ENCODE measurements at places on chromosomes 7 and 10.

GRCh38 chr7:82624337-82624736 is 180.8 kb upstream of the CACNA2D1 start:
- DNase-seq, result no peak

DNA sequence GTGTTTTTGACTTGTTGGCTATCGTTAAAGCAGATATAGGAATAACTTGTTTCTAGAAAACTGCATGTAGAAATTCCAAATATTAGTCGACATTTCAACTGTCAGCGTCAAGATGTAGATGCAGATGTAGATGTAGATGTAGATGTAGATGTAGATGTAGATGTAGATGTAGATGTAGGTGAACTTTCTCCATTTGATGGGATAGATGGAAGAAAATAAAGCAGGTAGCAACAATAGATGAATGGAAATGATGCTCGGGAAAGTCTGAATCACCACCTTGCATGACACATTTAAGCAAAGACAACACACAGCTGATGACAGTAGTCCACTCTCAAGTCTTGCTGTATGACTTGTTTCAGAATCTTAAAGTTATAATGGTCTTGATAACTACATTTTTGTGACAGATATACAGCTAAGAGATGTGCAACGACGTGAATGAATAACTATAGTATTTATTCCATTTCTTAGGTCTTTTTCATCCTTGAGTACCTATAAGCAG is 53.5 kb downstream of the SND1 start:
- DNase-seq, result no peak

- no peak for DNase-seq
These were observed 609.0 kb downstream of the SDK1 start for GRCh38 chr7:3910054-3910453.

GRCh38 chr10:511849-512191 is 177.6 kb downstream of the DIP2C start:
- DNase-seq, result no peak

GRCh38 chr7:26409661-26410547 is 118.2 kb downstream of the SNX10 start:
- DNase-seq, result no peak

- no peak for DNase-seq
These were observed 8.1 kb upstream of the POLD2 start for GRCh38 chr7:44131173-44132029.

- DNase-seq, result no peak
These were observed 42.9 kb downstream of the CD36 start for GRCh38 chr7:80681272-80681885.

DNA sequence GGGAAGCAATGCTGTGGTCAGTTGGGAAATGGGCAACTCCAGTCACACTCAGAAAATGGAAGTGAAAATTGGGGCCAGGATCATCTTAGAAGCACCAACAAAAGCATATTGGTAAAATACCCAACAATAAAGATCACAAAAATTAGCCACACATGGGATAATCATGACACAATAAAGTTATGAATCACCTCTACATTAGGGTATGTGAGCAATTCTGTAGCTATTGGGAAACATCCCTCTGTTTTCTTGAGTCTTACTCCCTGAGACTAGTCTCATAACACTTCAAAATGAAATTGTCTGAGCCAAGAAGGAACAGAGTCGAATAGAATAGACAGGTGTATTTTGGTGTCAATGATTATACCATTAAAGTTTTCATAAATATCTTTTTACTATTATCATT is 178.3 kb downstream of the DYNC1I1 start:
- DNase-seq, result no peak

GRCh38 chr10:11505639-11506038 is 105.8 kb downstream of the USP6NL start:
- no peak for DNase-seq

GRCh38 chr10:107548301-107548700 is 383.8 kb upstream of the SORCS1 start:
- DNase-seq, result no peak

DNA sequence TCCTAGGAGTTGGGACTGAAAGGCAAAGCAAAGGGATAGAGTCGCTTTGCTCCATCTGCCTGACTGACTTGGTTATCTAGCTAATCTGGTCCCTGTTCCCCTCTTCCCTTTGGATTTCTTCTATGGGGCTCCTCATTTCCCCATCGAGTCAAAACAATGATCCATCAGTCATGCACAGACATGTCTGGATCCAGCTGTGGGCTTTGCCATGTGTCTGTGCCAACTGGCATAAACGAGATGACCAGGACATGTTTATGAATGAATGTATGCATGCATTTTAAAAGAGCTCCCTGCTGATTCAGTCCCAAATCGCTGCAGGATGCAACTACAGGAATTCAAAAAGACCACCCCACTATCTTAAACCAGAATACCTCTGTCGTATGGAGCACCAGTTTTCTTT is 122.0 kb downstream of the ARL4A start:
- DNase-seq, result no peak

DNA sequence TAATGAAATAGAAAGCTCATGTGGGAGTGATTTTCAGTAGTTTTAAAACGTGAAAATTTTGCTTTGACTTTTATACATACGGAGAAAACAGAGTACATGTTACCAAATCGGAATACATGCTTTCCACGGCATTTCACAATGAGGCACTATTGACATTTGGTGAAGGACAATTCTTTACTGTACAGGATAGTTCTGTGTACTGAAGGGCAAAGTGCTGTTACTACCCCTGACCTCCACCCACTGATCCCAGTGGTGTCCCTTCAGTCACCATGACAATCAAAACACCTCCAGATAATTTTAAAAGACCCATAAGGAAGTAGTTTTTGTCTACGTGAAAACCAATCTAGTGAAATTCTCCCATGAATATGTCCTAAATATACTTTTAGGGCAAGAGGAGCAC is 33.1 kb upstream of the ANK3 start:
- DNase-seq, result no peak

GRCh38 chr10:125238682-125239081 is 78.3 kb upstream of the CTBP2 start:
- no peak for DNase-seq

DNA sequence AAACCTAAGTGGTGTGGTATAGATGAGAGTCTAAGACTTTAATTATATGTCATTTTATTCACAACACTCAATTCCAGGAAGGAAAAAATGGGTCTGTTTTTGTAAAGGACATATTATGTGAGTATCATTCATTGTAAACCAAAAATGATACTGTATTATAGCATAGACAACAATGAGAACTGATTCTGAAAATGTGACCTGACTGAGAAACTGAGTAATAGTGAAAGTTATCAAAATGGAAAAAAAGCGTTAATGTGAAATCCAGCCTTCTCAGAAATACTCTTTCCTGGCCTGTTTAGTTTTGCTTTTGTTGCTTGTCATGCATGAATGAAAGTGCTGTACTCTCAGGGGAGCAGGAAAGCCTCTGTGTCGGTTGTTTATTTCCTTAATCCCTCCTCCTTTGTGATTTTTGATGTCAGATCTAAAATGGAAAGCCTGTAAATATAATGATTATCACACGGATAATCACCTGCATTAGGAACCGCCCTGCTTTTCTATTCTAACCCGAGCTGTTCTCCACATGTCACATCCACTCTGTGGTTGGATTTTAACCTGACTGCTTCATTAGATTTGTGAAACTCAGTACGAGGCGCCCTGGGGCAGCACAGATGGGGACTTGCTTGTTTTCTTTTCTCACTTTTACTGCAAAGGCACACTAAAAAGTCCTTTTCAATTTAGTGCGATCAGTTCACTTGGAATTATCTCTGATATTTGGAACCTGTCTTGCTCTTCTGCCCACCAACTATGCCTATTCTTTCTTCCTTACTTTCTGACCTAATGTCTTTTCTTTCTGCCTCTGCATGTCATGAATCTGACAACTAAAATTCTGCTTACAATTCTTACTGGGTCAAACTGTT is 240.9 kb upstream of the KAT6B start:
- DNase-seq, result no peak

DNA sequence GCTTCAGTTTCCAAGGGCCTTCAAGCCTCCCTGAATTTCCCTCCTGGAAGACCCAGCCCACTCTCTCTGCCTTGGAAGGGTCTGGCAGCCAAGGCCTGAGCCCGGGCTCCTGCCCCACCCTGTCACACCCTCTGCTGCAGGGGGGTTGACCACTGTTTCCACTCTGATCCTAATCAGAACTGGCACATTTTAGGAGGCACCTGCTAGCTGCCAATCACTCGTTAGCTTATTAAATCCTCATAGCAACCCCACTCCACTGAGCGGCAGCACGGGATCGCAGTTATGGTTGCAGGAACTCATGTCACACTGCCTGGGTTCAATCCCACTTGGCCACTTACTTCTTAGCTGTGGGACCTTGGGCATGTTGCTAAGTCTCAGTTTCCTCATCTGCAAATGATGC is 12.9 kb downstream of the HSPB1 start:
- DNase-seq, result peak; percentile 63

DNA sequence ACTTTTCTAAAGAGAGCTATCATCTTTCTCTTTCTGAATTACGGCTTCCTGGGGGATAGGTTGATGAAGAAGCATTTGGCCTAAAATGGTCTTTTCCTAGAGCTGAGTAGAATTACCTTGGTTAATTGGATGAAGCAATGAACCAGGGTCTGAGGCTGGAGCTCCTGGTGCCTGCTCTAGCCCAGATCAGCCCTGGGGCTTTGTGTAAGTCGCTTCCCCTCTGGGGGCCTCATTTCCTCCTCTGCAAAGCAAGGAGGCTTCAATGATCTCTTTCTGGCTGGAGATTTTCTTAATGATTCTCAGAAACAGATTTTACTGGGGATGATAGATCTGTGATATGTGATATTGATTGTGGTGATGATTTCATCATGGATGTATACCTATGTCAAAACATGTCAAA is 3.5 kb upstream of the CPA2 start:
- no peak for DNase-seq

DNA sequence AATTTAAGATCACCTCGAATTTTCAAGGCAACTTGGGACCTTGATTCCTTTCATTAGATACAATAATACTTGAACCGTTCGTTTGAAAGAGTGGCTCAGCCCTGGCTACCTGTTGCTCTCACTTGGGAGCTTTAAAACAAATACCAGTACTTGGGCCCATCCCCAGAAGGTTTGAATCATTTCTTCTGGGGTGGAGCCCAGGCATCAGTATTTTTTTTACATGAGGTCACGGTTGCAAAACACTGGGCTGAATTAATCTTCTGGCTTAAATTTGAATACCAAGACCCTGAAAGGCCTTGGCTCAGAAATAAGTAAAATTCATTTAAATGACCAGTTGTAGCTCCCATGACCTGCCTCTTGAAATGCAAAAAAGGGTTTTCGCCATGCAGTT is 214.9 kb downstream of the CREB5 start:
- DNase-seq, result no peak

DNA sequence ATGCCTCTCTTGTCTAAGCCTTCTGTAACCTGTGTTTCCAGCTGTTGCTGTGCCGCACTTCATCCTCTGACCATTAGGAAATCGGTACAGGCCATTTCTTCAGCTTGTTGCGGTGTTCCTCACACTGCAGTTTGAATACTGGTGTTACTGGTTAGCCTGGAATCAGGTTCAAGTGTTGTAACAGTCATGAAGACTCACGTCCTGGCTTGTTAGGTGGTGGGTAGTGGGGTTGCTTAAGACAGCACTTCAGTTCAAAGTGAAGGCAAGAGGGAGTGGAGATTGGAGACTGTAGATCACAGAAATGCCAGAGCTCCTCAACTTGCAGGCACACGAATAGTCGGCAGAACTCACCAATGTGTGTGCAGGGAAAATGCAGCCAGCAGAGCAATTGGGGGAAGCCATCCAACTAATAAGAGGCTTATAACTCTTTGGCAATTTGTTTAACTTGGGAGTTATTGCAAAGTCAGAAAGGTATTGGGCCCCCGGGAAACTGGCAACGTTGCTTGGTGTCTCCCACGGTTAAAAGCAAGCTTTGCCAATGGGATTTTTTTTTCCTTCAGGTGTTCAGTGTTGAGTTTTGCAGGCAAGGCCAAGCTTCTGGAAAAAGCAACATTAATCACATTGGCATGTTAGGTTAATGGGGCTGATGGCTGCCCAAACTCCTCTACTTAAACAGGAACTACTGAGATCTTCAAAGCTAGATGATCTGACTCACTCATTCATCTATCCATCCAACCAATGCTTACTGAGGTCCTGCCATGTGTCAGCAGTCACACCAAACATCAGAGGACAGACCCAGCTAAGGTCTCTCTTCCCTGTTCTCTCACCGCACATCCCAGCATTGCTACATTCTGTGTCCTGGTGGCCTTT is 380.9 kb downstream of the GATA3 start:
- DNase-seq, result no peak

DNA sequence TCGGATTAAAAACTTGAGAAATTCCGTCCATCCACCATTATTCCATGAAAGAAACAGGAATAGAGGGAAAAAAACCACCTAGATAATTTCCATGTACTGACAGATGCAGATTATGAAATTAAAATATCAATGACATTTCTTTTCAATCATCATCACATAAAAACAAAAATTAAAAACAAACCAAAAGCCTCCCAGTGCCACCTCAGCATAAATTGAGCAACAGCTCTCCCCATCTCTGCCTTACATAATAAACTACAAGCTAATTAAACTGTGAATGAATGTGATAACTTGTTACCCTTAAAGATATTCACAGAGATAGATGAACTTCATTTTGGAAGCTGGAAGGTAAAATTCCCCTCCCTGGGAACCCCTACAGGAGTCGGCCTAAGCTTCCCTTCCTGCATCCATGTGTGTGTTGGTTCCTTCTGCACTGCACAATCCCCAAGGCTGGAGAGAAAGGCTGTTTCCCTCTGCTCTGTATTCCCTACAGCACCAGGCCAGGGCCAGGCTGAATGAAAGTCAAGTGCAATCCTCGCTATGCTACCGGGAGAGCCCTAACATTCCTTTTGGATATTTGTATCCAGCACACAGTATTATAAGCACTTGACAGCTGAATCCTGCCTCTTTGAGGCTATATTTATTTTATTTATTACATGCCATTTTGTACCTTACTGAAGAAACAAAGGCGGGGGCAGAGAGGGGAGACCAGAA is 8.1 kb downstream of the CCDC6 start:
- DNase-seq, result no peak

DNA sequence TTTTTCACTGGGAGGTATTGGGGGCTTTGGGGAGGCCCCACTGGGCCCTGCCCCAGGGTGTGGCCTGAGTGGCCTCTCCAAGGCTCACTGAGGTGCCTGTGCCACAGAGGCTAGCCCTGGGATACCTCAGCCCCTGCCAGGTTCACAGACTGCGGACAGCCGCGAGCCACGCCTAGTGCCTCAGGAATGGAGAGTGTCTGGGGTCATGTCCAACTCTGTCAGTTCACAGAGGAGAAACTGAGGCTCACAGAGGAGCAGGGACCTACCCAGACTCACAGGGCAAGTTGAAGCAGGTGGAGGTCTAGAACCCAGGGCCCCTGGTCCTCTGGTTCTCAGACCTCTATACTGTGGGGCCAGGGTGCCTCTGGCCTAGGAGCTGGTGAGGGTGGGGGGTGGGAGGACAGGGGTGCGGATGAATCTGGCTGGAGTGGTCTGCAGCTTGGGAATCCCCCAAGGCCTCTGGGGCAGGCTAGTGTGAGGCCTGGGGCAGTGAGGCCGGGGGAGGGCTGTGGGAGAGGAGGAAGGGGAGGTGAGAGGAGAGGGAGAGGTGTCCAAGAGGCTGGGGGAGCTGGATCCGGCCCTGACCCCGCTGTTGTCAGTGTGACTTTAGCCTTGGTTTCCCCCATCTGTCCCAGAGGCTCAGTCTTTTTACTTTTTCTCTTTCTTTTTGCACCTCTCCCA is 20.0 kb downstream of the NEURL1 start:
- DNase-seq, result no peak

GRCh38 chr7:94314413-94315410 is 80.0 kb upstream of the COL1A2 start:
- DNase-seq, result no peak

- DNase-seq, result peak; percentile 84
These were observed at the start of gene ST7 for GRCh38 chr7:116953372-116953905. ST7 (plus strand) TSS chr7:116953501; CDS start chr7:116953541, 40 bp downstream.

Data from right forelimb (tissue), 1 donor.